ENCODE measurements at places on chromosomes 5 and 9. TPM values are rescaled to one million over a fixed set of nuclear protein-coding genes. Genes with fewer than 3 reads are reported as not detected.

The ORM2 gene
- total RNA-seq = not detected

GRCh38 chr5:6135977-6136376 lies 242.4 kb downstream of the MED10 start:
- no peak for DNase-seq

DNA sequence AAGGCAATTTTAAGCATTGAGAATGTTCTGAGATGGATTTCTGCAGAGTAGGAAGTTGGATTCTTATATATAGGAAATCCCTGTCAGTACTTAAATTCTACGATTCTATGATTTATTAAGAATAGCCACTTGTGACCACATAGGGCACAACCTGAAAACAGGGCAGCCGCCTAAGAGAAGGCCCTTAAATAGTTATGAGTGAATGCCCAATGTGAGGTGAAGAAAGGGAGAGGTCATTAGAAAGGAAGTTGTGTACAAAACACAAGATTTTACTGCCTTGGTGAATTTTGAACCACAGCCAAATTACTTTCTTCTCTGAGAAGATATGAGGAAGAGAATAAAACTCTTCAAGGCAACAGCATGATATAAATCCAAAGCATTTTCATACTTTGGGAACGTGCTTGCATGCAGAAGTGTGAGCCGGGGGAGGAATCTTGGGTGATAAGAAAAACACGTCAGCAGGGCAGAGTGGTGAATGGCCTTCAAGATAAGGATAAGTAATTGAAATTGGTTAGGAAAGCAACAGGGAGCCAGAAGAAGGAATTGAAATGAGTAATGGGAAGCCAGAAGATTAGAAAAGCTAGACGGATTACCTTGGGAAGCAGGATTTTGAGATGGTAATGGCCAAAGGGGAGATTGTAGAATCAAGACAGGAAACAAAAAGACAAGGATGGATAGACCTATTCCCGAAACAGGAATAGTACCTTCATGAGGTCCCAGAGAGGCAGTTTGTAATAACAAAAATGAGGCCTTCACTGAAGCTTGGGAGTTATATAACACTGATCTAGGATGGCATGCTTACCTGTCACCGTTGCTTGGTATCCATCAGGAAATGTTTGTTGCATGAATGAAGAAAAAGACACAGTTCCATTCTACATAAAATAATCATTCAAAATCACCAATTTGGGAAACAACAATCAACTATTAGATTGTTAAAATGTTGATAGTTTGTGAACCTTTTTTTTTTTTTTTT lies 244.3 kb downstream of the PDE4D start:
- peak; percentile 87 for DNase-seq

- no peak for DNase-seq
These were observed 6.2 kb upstream of the ORM1 start for GRCh38 chr9:114316605-114317230.

The ENTPD8 gene
- total RNA-seq = 0.10 TPM

- no peak for DNase-seq
These were observed 57.5 kb downstream of the COL27A1 start for GRCh38 chr9:114212826-114213225.

Data from glomerular endothelial cell (primary cell).